ENCODE measurements at places on chromosomes 13 and 19.

GRCh38 chr13:85366759-85367417, 432.3 kb downstream of the SLITRK6 start:
- DNase-seq, result no peak

DNA sequence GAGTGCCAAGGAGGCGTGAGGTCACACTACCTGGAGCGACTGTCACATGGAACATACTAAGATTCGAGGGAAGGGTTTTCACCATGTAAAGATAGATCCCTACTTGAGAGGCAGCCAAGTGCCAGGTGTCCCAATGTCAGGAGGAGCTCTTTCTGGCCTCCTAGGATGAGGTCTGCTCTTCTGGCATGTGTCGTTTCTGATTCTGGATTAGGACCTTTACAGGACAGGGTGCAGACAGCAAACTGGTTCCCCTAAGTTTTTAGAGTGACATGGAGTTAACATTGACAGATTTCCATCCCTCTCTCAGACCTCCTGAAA, 75.3 kb downstream of the ZNF536 start:
- no peak for DNase-seq

DNA sequence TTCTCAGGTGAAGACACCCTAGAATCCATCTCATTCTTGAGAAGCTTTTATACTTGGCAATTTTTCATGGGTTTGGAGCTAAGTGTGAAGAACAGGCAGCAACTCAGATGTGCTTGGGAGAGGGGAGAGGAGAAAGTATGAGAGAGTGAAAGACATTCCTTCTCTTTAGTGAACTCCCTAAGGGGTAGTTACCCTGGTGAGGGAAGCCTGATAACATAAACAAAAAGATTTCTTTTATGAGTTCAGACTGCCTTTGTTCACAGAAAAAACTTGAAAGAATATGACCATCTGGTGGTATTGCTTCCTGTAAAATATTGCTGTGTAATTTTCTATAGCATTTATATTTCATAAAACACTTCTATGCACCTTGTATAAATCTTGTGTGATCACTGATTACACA, at the start of gene STOML3:
Gene STOML3 (minus strand): TSS at position 139 of the 400 bp plus-strand sequence. CDS start 110 bp downstream, at position 29.
- no peak for DNase-seq

DNA sequence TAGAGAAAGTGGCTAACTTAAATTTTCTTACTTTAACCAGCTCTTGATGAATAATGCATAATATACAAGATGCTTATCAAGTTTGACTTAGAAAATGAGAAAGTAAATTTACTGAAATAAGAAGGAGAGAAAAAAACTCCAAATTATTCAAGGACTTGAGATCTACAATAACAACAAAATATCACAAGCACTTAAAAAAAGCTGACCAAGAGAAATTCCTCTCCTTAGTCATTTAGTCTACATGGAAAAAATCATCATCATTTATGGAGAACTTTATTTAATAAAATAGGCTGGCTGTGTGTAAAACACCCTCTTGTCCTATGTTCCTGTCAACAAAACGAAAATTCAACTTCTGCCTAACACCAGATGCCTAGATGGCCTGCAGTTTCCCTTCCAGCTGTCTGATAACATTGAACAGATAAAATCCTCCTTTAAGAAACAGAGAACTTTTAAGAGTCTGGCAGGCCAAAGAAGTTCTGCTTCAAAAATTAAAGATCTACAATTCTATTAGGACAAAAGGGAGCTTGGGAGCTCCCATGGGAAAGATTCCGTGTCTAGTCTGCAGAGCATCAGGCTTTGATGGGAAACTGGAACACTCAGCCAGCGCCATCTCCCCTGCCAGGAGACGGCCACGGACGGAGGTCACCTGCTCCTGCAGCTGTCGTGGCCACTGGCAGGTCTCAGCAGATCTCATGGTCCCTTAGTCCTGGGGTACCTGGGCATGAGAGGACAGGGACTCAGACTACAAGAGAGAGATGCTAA, 37.9 kb upstream of the ATP11A start:
- no peak for DNase-seq

Data from NCI-H1417 treated with DMSO at 0.1 percent for 48 hours (cell line).